ENCODE measurements at places on chromosomes 3 and 15.

DNA sequence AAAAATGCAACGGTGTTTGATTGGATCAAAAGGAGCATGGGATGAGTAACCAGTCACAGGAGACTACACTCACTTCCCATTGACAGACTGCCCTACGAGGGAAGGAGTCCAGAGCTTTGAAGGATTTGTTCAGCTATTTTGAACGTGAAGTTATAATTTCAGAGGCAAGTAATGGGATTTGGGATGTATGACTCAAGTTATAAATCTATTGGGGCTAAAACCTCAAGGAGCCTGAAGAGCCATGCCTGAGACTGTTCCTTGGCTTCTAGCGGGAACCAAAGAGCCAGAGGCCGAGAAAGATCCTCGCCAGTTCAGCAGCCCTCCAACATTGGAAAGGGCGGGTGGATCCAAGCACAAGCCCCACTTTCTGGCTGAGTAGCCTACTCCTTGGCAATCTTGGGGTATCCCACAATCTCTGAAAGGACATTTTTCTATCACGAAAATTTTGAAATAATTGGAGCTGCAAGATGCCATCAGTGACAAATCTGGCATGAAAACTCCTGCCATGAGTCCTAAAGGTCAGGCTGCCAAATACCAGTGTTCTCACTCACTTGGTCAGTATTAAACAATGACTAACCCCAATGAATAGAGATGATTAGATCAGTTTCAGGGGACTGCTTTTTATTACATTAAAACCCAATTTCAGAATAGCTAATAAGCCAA, 48.6 kb upstream of the SLCO2A1 start:
- DNase-seq, result no peak

- DNase-seq, result no peak
These were observed 28.3 kb downstream of the PTH1R start for GRCh38 chr3:46905661-46906451.

DNA sequence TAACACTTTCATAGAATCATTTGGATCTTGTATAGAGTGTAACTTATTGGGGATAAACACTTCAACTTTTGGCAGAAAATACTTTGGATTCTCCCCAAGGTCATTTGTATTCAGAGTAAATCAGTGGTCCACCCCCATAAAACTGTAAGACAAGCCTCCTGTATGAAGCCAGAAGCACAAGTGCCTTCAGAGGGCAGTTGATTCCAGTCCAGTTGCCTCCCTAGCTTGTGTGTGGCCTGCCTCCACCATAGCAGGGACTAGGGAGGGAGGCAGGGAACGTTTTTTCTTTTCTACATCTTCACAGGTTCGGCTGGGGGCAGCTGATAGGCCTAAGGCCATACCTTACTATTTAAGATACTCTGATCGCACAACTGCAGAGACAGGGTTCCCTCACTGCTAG, 11.6 kb downstream of the GORASP1 start:
- no peak for DNase-seq

DNA sequence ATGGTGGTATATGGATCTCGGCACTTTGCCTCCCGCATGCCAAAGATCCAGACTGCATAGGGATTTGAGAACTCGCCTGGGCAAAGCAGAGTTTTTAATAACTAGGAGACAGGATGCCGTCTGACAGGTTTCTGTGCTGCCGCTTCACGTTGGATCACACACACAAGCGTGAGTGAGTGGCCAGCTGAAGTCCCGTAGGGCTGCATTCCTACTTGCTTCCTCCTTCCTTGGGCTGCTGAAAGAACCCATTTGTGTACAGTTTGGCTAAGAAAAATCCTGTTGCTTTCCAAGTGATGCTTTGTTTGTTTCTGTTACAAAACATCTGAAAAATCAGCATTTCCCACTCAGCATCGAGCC, 604.3 kb upstream of the CFAP20DC start:
- no peak for DNase-seq

GRCh38 chr3:194514626-194515025, 27.8 kb upstream of the ATP13A3 start:
- no peak for DNase-seq

DNA sequence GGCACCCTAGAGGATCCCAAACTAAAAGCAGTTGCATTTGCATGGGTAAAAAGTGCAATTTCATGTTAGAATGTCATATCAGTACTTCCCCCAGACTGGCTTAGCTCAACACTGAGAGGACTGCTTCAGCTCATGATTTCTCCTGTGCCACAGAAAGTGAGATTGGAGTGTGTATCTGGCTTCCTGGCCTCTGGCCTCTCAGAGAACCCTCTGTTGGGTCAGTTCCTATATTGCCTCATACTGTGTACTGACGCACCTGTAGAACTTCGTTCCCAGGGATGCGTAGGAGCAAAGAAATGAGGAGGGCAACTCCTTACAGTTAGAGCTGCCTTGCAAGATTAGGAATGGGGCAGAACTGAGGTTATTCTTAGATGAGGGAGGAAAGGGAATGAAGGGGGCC, 340.8 kb downstream of the TIGIT start:
- DNase-seq, result no peak

GRCh38 chr3:154129625-154130024, 8.4 kb downstream of the ARHGEF26 start:
- no peak for DNase-seq

GRCh38 chr15:52552303-52552702, 16.5 kb downstream of the ARPP19 start:
- DNase-seq, result no peak

DNA sequence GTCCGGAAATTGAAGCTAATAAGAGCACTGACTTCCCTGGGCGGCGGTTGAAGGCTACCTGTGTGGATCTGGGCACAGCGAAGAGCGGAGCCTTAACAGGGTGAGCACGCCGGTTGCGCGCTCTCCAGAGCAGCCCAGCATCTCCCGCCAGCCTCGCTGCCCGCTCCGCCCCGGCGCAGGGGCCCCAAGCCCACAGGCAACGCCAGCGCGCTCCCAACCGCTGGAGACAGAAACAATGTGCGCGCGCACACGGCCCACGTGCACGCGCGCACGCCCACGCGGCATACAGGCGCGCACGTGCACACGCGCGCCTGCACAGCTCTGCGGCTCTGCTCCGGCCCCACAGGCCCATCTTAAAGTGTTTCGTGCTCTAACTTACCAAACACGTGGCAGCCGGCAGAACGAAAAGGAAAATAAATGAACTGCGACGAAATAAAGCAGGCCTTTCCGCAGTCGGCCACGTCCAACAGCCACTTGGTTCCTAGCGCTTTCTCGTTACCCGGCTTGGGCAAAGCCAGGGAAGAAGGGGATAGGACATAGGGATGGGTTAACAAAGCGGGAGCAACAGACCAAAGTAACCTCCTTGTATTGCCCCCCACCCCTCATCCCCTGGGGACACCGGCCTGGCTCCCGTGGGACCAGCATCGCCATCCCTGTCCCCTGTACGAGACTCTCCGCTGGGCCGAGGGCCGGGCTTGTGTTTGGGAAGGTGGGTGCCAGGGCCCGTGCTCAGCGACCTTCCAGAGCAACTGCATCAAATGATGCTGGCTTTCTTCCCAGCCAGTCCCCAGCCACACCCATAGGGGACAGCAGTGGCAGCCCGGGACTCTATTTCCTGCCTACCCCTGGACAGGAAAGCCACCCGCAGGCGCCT, 203.7 kb downstream of the ABHD5 start:
- no peak for DNase-seq

DNA sequence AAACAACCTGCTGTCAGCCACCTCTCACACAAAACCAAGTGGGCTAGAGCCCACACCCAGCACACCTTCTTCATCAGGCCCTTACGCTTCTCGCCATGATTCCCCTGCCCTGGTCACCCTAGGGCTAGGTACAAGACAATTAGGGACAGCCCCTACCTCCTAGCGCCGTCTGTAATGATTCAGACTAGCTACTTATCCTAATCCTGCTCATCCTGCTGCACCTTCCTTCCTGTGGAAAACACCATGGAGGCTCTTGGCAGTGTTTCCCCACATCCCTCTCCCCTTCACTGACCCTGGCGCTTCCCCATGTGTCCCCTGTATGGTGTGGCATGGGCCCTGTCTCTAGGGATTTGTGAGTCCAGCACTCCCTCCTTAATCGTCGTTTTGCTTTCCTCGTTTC, 39.6 kb upstream of the ICE2 start:
- DNase-seq, result no peak

DNA sequence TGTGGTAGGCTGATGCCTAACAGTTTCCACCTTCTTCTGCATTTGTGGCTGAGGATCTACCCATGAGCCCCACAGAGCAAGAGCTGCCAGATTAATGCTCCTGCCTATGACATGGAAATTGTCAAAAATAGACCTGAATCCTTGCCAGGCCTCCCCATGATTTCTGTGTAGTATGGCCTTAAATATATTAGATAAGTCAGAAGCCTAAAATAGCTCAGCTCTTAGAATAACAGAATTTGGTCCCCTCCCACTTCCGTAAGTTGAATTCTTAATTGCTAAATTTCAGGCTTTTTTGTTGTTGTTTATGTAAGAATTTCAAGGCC, 129.0 kb downstream of the SERPINI1 start:
- DNase-seq, result peak; percentile 92

DNA sequence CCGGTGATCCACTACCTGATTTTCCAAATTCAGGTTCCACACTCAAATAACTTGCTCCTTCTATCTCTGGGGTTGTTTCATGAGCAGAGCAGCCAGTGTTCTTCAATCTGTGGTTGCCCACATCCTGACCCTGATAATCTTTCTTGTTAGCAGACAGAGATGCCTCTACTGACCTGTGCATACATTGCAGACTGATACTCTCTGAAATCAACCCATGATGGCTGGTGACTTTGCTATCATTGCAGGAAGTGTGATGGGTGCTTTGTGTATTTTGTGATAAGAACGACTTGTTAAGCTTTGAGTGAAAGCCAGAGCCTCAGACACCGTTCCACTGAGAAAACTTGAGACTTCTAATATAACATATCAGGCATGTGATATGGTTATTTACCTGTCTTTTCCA, 39.9 kb downstream of the GATM start:
- no peak for DNase-seq

- peak; percentile 76 for DNase-seq
These were observed 114.7 kb upstream of the BHLHE40 start for GRCh38 chr3:4864503-4864902.

GRCh38 chr3:82038556-82038955, 277.1 kb upstream of the GBE1 start:
- DNase-seq, result no peak

GRCh38 chr3:33403756-33404155, 36.4 kb downstream of the UBP1 start:
- no peak for DNase-seq

- DNase-seq, result no peak
These were observed 64.6 kb downstream of the LYZL4 start for GRCh38 chr3:42345811-42346210.

GRCh38 chr3:42546691-42547213, 35.0 kb downstream of the SEC22C start:
- no peak for DNase-seq

DNA sequence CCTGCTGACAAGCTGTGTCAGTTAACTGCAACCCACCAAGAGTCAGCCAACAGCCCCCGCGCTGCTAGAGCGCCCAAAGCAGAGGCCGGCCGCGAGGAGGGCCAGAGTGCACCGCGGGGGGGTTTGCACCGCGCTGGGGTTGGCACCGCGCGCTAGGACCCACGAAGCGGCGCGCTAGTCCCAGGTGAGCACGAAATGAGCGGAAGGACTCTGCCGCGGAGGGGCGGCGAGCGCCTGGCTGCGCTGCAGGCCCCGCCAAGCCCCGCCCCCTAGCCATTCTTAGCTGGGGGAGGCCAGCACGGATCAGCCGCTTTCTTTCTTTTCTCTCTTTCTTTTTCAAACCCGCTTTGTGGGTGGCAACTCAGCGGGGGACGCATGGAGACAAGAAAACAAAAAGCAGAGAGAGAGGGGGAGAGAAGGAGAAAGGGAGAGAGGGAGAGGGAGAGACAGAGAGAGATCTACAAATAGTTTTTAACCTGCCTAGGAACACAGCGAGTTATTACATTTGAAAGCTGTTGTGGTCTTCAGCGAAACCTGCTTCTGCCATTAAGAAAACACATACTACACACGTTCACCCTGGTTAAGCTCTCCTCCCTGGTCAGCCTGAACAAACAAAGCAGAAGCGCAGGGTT, 6.9 kb upstream of the FOXB1 start:
- DNase-seq, result no peak

DNA sequence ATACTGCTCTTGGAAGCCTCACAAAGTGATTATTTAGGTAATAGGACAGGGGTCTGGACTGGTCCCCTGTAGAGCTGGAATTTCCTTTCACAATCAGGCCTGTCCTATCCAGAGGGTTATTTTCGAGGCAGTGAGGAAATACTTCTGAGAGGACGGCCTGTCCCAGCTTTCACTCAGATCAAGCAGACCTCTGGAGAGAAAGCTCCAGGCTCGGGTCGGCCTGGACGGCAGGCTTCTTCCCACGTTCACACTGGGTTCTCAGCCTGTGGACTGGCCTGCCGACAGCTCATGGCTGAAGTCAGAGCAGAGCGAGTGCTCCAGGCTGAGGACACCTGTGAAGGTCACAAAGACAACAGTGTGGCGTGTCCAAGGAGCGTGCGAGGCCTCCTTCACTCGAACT, 405.3 kb downstream of the VPS13C start:
- no peak for DNase-seq

GRCh38 chr3:52248165-52248541, 2.6 kb downstream of the PPM1M start:
- no peak for DNase-seq

DNA sequence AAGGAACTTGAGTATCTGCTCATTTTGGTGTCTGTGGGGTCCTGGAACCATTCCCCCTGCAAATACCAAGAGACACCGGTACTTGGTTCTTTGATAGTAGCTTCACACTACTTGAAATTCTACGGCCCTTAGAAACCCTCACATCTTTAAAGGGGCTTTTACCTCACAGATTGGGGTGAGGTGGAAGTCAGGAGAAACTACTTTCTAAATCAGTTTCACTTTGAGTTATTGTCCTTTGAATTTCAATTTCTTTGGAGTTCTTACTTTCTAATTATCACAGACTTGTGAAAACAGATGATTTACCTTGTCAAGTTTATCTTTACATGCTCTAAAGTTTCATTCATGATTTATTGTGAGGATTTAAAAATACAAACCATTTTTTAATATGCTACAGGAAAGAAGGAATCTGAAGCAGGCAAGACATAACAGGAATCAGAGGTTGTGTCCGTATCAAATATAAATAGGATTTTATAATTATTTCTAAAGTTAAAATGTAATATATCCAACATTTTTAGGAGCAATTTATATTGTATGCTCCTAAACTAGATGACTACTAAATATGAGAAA, 98.9 kb downstream of the NEDD4 start:
- DNase-seq, result peak; percentile 1

DNA sequence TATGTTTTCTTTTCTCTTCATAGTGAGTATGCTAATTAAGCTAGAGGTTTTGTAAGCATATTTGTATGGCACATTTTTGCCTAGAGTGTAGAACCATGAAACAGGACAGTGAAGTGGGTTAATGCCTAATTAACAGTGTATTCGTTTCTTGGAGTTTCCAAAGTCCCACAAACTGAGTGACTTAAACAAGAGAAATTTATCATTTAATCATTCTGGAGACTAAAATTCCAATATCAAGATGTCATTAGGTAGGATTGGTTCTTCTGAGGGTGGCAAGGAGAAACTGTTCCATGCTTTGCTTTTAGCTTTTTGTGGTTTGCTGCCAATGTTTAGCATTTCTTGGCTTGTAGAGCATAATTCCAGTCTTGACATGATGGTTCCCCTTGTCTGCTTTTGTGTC, 734.2 kb downstream of the NAALADL2 start:
- DNase-seq, result no peak

Measured in inflammatory macrophage treated with lipopolysaccharide for 1 hour (primary cell).